ENCODE measurements at places on chromosomes 7 and 10.

GRCh38 chr10:70378122-70378521, 4.3 kb downstream of the LRRC20 start:
- peak; percentile 67 for DNase-seq

GRCh38 chr7:10070899-10071298, 902.8 kb upstream of the PHF14 start:
- no peak for DNase-seq

DNA sequence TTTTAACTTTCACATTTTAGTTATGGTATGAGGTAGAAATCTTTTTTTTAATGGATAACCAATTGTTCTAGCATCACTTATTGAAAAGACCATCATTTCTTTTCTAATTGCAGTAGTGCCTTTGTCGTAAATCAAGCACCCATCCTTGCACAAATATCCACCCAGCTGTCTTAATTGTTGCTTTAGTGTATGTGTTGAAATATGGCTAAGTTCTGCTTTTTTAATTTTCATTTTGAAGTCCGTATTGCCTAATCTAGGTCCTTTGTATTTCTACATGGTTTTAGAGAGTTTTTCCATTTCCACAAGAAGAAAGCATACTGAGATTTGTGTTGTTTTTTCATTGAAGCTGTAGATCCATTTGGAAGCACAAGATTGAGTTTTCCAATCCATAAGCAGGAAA, 259.6 kb upstream of the SEMA3E start:
- no peak for DNase-seq

DNA sequence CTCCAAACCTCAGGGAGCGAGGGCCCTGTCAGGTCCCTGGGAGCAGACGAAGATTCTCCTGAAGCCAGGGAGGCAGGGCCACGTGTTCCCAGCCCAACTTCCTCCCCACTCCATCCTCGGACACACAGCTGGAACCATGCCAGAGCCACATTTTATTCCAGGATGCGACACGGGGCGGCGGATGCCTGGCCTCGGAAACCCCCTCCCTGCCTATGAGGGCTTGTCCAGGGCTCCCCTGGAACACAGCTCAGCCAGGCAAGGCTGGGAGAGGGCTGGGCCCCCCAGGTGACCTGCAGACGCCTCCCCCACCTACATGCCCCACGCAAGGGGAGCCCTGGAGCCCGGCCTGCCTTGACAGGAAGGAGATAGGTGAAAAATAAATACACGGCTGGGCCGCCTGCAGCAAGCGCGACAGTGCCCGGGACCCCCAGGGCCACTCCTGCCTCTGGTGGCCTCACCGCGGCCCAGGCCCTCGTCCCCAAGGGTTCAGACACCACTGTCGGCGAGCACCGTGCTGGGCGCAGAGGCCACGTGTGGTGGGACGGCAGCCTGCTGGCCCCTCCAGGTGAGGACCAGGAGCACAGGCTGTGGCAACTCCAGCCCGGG, 21.5 kb downstream of the GET4 start:
- no peak for DNase-seq

DNA sequence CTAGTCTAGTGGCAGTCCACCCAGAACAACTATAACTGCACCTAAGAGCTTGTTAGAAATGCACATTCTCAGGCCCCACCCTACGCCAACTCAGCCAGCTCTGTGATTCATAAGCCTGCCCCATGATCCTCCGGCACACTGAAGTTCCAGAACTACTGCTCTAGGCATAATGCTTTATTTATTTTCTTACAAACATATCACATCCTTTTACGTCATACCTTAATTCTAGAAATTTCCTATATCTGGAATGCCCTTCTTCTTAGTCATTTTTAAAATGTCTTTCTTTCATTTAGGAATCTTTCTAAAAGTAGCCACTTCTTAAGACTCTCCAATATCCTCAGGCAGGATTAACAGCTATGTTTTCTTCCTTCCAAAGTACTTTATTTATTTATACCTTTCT, 480.1 kb downstream of the INHBA start:
- no peak for DNase-seq

GRCh38 chr7:45033261-45033930, 33.4 kb downstream of the CCM2 start:
- DNase-seq: no peak

DNA sequence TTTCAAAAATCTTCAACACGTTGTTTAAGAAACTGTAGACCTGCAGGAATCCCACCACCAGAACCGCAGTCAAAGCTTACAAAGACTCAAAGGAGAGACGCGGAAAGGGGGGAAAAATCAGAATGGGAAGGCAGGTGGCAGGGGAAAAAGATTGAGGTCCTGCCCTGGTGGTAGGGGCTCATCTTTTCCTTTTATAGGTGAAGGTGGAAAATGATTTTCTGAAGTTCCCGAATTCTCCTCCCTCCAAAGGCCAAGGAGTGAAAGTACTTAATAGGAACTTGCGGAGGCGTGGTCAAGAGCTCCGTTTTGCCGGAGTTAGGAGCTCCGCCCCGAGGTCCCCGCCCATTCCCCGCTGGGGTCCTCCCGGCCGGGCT, 724 bp downstream of the BBIP1 start:
- DNase-seq: peak; percentile 96

- DNase-seq: no peak
Measured at GRCh38 chr7:16558761-16559302, 32.2 kb downstream of the LRRC72 start.

GRCh38 chr10:116590590-116591444, at the start of gene PNLIPRP1:
Gene PNLIPRP1 (plus strand): TSS chr10:116590959. CDS start chr10:116591130, 171 bp downstream.
- no peak for DNase-seq

DNA sequence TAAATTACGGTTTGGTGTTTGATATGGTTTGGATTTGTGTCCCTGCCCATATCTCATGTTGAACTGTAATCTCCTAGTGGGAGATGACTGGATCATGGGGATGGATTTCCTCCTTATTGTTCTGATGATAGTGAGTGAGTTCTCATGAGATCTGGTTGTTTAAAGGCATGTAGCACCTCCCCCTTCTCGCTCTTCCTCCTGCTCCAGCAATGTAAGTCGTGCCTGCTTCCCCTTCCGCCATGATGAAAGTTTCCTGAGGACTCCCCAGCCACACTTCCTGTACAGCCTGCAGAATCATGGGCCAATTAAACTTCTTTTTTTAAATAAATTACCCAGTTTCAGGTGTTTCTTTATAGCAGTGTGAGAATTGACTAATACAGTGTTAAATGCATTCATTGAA, 116.6 kb downstream of the DOCK4 start:
- DNase-seq: no peak

DNA sequence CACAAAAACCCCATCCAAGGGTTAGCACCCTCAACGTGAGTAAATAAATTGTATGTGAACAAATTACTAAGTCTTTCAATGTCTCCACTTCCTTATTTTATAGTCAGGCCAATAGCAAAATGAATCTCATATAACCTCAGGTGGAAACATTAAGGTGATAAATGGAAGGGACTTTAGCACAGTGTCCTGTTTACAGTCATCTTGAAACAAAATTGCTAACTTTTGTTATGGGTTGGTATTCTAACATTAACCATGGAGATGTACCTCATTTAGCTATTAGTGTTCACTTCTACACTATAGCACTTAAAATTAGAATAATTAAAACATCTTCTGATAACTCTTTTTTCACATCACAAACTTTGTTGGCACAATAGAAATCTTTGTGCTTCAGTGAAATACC, 255.8 kb upstream of the CNTNAP2 start:
- DNase-seq: no peak

- DNase-seq: no peak
Measured at GRCh38 chr7:95454438-95455045, 19.7 kb upstream of the PON2 start.

DNA sequence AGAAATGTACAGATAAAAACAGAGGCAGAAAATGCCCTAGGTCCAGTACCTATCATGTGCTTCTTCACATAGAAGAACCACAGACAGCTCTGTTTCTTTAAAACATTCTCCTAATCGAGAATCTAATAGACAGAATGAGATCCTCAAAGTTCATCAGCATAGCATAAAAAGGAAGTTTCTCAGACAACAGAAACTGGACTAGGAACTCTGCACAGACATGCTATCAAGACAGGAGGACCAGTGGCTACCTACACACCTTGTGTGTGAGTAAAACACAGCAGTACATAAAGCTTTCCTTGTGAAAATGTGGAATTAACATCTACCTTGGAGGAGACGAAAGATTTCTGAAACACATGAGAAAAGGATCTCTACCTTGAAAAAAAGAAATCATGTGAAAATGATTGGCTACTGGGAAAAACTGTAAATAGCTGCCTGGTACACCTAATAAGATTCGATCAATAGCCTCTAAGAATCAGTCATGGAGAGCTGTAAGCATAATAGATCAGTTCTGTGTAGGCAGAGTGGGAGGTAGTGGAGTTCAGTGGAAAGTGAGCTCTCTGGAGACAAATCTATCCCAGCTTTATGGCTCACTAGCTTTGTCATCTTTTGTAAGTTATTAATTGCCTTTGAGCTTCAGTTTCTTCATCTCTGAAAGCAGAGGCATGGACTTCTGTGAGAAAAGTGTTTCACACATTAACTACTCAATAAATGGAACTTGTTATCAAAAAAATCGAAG, 26.7 kb downstream of the ELAPOR2 start:
- DNase-seq: no peak

DNA sequence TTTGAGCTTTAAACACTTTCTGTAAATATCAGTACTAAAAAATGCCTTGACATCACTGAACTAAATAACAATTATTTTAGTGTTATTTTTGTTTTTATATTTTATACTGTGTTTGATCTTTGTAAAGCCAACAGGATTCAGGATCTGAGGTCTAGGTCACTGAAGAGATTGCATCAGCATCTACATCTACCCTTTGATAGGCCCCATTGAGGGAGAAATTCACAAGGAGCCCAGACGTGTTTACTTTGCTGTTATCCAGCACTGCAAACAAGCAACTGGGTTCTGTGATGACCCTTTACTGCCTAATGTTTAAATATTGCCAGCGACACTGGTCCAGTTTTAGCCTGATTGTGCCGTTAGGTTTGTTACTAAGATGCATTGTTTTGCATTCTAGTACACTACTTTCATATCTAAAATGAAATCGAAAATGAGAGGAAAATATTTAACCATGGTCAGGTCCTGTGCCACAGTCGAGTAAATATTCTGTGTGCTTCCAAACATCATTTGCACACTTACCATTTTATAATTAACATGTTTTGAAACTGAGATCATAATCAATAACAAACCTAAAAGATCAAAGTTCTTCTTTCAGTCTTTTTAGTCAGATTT, 48.7 kb downstream of the SP8 start:
- DNase-seq: peak; percentile 35

- peak; percentile 20 for DNase-seq
Measured at GRCh38 chr10:98446151-98446660, 529 bp downstream of the HPS1 start.

DNA sequence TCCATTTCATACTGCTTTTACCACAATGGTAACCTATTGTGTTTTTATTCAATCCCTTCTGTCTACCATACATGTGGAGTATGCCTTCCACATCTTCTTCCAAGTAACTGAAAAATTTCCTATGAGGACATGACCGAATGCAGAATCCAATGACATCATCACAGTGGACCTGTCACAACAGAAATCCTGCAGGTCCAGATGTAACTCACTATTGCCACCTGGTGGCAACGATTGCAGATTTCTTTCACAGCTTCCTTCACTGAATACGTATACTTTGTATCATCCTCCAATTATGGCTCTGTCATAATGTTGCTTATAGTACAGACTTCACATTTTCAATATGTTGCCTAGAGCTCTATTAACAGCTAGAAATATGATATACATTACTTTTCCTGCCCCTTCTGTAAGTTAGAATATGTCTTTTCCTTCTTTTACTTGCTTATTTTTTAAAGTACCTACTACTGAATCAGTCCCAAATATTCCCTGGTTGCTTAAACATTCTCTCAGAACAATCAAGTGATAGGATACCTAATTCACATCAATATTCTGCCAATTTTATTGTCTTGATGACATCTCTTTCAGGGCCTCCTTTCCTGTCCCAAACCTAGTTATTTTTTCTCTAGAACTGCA, 45.4 kb downstream of the SLC13A1 start:
- DNase-seq: peak; percentile 67

DNA sequence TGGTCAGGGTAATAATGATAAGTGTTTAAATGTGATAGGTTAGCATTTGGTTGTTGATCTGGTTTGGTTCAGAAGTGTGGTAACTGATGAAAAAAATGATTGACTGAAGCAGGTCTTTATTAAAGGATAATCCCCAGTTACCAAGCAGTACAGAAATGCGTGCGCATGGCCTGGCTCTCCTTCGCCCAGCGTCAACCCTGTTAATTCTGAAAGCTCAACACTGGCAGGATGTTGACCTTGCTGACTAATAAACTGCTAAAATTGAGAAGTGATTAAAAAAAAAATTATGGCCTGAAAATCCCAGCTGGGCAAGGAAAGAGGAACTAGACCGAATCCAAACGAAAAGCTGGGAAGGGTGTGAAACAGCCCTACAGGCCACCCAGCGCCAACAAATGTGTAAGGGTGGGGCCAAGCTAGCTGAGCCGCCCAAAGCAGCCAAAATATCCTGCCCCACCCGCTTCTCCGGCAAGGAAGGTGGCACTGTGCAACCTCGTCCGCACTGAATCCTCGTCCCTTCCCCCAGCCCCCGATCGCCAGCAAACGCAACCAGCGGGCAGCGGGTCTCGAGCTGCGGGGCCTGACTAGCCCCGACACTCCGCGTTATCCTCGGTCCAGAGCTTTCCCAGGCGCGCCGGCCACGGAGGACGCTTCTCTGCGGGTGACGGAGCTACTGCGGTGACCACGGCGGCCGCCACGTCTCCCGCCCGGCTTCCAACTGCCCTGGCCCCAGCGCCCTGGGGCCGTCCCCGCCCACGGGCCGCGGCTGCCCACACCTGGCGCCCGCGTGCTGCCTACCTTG, 561 bp downstream of the SHTN1 start:
- peak; percentile 56 for DNase-seq

GRCh38 chr10:18157881-18158280, 17.7 kb downstream of the CACNB2 start:
- DNase-seq: no peak

GRCh38 chr10:49645871-49646870, 32.3 kb downstream of the CHAT start:
- DNase-seq: no peak

DNA sequence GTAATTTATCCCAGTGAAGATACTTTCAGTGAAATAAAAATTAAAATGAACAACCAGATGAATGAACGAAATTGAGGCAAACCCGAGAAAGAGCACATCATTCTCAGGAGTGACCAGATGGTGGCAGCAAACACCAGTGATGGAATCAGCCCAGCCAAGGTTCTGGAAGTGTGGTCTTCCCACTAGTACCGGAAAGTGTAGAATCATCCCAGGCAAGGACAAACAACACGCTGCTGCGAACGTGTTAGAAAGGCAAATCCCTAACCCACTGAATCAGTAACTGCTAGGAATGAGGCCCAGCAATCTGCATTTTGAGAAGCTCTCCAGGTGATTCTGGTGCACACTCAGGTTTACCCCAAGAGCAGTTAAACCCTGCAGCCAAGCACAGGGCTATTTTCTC, 15.5 kb upstream of the SLC18A3 start:
- peak; percentile 61 for DNase-seq

DNA sequence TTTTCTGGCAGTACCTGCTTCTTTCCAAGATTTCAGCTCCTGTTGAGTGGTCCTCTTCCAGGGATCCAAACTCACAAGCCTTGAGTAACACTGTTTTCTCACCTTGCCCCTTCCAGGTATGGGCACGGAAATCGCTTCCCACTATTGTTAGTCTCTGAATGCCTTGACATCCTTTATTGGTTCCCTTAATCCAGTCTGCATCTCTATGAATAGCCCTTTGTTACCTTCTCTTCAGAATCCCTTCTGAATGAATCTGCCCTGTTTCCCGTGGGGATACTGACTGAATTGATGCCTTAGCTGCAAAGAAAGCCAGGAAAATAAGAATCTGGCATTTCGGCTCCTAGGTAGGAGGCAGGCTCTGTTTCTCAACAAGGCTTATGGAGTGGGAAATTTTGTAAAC, 467.7 kb downstream of the PLXNA4 start:
- no peak for DNase-seq

Measured in NCI-H510A treated with DMSO at 0.1 percent for 48 hours (cell line).